Activated CD4-positive, alpha-beta T cell treated with anti-CD3 and anti-CD28 coated beads, Interleukin-2, amount 50 U/mL, for 16 hours (primary cell): ENCODE measurements at places on chromosomes 7 and 10.

GRCh38 chr7:103348959-103349358, 1.5 kb downstream of the PSMC2 start:
- DNase-seq, result no peak

- DNase-seq, result no peak
Measured at GRCh38 chr10:34405611-34406462, 409.3 kb downstream of the PARD3 start.

GRCh38 chr10:83961620-83962019, 177.7 kb upstream of the GHITM start:
- DNase-seq, result no peak

- no peak for DNase-seq
Measured at GRCh38 chr10:36157486-36157885, 515.4 kb upstream of the FZD8 start.

- DNase-seq, result no peak
Measured at GRCh38 chr10:26517141-26517867, 79.2 kb downstream of the APBB1IP start.
